Activated CD4-positive, alpha-beta T cell treated with anti-CD3 and anti-CD28 coated beads for 4 hours (primary cell): ENCODE measurements at places on chromosomes 11 and 22.

DNA sequence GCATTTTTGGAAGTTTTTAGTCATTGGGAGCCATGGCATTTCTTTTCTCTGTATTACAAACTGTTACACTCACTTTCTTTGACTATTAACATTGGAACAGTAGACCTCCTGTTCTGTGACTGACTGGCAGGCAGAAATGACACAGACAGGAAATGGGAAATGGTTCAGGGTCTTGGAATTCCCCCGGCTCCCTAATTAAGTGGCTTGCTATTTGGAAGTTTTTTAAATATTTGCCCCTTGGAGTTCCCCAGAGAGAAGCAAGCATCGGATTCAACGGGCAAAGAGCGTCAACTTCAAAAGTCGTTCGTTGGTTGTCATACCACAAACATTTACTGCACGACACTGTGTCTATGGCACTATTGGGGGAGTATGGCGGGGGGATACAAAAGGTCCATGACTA is 1.1 kb upstream of the BIRC2 start:
- DNase-seq, result no peak

GRCh38 chr22:21850660-21851059 is 16.8 kb downstream of the MAPK1 start:
- DNase-seq, result no peak

DNA sequence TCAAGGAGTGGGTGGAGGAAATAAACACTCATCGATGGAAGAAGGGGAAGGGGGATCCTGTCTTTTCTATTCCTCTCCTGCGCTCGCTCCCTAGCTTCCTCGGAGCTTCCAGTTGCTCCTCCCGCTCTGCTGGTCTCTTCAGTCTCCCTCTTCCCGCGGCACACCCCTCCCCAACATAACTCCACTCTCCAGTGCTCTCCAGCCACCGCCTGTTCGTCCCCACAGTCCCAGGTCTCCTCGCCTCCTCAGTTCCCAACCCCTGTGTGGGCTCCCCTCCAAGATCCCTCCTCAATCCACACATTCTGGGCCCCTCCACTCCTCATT is 438 bp downstream of the ZW10 start:
- DNase-seq, result no peak

DNA sequence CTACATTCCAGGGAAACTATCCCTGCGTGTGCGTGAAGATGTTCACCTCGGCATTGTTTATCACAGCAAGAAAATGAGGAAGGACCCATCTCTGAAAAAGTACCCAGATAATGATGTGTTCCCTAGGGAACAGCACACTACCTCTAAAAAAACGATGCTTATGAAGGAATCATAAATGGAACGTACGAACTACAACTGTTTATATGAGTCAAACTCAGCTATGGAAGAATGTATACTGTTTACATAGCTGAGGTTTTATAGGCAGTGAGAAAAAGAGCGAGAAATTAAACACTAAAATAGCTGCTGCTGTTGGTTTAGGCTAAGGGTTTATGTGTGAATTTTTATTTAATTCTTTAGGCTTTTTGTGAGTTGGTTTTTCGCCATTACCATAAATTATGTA is 48.9 kb downstream of the APOL1 start:
- no peak for DNase-seq

DNA sequence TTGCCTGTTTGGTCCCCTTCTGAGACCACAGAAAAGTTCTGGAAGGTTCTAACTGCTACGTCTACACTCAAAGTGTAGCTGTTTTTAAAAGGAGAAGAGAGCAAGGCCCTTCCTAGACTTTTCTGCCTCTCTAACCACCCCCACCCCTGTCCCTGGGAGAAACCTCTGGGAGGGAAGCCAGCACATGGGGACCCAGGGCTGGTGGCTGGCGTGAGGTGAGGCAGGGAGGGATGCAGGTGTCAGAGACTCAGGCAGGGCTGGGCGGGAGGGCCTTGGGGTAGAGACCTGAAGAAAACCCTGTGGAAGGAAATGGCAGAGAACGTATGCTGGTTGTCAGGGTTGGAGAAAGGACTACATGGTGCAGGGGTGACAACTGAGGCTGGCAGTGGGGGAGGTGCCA is 26.7 kb downstream of the ARRB1 start:
- no peak for DNase-seq

DNA sequence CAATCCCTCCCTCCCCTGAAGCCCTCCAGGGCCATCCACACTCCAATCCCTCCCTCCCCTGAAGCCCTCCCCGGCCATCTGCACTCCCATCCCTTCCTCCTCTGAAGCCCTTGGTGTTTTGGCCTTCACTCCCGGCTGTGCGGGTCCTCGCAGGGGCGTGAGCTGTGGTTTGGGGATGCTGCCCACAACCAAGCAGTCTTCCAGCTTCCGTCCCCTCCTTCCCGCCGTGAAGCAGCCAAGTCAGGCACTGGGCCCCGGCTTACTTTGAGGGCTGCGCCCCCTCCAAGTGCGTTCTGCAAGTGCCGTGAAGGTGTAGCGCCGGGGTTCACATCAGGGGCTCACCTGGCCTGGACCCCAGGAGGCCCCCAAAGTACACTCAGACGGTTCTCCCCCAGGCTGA is 335.9 kb downstream of the BRD1 start:
- no peak for DNase-seq

- no peak for DNase-seq
These were observed 123.9 kb downstream of the CTNND1 start for GRCh38 chr11:57885298-57886050.

DNA sequence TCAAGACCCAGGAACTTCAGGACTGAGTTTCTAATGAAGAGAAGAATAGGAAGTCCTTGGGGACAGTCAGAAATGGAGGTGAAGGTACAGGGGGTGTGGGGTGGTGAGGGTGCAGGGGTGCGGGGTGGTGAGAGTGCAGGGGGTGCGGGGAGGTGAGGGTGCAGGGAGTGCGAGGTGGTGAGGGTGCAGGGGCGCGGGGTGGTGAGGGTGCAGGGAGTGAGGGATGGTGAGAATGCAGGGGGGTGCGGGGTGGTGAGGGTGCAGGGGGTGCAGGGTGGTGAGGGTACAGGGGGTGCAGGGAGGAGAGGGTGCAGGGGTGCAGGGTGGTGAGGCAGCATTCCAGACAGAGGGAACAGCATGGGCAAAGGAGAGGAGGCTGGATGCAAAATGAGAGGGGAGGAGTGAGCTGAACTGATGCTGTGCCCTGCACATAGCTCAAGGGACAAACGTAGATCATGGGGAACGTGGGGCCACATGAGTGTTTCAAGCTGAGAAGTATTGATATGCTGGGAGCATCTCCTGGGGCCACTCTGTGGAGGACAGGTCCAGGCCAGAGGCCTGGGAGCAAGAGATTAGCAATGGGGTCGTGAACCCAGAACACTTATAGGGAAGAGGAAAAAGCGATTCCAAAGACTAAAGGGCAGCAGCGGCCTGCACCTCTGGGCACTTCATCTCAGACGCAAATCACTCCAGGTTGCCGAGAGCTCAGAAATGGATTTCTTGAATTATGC is 23.7 kb upstream of the DAGLA start:
- DNase-seq, result no peak

GRCh38 chr11:44159848-44160721 is 64.6 kb downstream of the EXT2 start:
- DNase-seq, result no peak

DNA sequence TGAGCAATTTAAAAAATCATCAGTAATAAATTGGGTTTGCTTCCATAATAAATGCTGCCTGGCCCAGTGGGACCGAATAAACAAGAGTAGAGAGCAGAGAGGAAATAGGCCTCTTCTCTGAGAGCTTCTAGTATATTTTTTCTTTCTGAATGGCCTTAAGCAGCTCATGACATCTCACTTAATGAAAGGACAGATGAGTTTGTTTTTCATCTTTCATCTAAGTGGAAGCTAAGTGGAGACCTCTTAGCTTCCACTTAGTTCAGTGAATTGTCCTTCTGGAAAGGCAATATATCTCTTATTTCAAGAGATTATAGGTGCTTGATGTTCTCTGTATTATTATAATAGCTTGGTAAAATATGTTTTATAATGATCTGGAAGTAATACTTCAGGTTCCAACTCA is 245.9 kb upstream of the ANO3 start:
- DNase-seq, result no peak

GRCh38 chr22:39266398-39267030 is 21.7 kb upstream of the PDGFB start:
- no peak for DNase-seq

DNA sequence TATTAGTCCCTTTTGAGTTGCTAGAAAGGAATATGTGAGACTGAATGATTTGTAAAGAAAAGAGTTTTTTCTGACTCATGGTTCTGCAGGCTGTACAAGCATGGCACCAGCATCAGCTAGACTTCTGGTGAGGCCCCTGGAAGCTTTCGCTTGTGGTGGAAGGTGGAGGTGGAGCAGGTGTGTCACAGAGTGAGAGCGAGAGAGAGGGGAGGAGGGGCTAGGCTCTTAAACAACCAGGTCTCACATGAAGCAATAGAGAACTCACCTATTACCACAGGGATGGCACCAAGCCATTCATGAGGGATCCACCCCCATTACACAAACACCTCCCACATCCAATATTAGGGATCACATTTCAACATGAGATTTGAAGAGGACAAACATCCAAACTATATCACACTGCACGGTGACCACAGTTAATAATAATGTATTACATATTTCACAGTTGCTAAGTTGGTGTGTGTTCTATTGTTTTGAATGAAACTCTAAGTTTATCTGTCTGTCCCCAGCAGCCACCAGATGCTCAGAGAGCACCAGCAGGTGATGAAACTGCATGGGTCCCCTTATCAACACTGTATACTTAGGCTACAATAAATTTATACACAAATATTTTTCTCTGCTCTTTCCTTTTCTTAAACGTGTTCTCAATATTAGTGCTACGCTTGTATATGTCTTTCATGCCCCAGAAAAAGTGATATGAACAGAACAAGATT is 14.1 kb downstream of the ZFP91 start:
- DNase-seq, result peak; percentile 52

- DNase-seq, result no peak
These were observed 380 bp downstream of the C11orf96 start for GRCh38 chr11:43942662-43943371.

GRCh38 chr11:108204376-108204775 is 18.1 kb downstream of the NPAT start:
- no peak for DNase-seq

GRCh38 chr22:26792522-26792921 is 135.1 kb downstream of the MIAT start:
- DNase-seq, result no peak

- no peak for DNase-seq
These were observed 801.7 kb downstream of the BRD1 start for GRCh38 chr22:49025791-49026493.

GRCh38 chr11:34653031-34653430 is 32.1 kb downstream of the EHF start:
- no peak for DNase-seq

DNA sequence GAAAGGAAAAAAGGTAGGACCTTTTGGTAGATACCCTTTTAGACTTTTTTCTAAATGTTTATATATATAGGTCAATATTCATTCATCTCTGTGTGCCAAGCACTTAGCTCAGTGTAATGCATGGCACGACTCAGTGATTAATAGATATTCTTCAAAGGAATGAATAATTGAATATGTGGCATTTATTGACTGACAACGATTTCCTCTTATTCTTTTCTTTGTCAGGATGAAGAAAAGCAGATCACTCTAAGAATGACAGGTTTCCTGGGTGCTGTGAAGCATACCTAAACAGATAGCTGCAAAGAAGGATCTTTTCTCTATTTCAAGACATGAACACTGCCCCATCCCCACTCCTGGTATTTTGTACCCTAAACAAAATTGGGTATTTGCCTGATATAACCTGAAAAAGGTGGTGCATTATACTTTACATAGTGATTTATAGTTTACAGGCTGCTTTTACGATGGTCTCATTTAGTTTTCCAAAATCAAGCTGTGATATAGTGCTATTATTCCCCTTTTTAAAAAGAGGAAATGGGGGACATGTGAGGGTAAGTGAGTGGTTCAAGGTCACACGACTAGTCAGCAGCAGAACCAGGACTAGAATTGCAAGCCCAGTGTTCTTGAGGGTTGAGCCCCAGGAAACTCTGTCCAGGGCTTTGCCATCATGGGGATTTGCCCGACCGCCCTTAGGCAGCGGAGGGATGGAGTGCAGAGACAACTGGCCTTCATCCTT is 32.9 kb upstream of the CLMP start:
- no peak for DNase-seq

GRCh38 chr11:116613206-116613875 is 159.4 kb downstream of the BUD13 start:
- DNase-seq, result no peak

GRCh38 chr11:131073167-131073566 is 156.9 kb upstream of the SNX19 start:
- no peak for DNase-seq

- no peak for DNase-seq
These were observed 147.5 kb downstream of the LDLRAD3 start for GRCh38 chr11:36091256-36091811.

GRCh38 chr11:32188785-32189184 is 97.9 kb downstream of the RCN1 start:
- DNase-seq, result no peak

DNA sequence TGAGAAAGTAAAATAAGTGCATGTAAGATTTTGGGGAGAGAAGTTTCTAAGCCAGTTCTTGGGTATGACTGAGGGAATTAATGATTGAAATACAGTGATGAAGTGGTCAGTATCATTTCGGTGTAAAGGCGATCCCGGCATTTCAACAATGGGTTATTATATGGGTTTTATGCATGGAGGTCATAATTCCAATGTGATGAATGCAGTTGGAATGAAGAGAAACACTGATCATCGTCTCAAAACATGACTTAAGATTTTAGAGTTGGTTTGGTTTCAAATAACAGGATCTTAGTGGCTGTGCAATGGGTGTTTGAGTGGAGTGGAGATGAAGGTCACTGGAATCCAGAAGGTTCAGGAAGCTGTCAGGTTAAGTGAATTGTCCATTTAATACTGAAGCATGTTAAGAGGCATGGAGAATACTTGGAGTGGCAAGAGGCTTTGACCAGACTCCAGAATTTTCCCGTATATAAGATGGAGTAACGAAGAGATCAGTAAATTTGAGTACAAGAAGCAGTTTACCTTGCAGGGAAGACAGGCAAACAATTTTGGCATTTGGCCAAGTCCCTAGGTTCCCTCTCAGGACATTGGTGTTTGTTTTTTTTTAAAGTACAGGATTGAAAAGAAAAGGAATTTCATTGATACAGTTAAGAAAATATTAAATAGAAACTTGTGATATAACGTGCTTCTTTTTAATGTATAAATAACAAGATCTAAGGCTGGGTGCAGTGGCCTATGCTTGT is 96.4 kb upstream of the BIRC3 start:
- DNase-seq, result no peak

GRCh38 chr11:60928563-60929001 is 4.3 kb downstream of the TMEM132A start:
- no peak for DNase-seq

GRCh38 chr11:17353821-17354600 is 2.4 kb downstream of the NCR3LG1 start:
- DNase-seq, result no peak

- DNase-seq, result no peak
These were observed 2.5 kb downstream of the TXN2 start for GRCh38 chr22:36478966-36479365.

- DNase-seq, result no peak
These were observed 96.6 kb downstream of the ZBTB16 start for GRCh38 chr11:114156131-114156581.

GRCh38 chr22:23036684-23037428 is 33.5 kb upstream of the GNAZ start:
- DNase-seq, result no peak
